ENCODE measurements at places on chromosomes 7 and 10.
A peak's percentile ranks its signal among the peaks of the same experiment; 100 is the strongest.

GRCh38 chr7:786472-787255 is 45.6 kb upstream of the SUN1 start:
- peak; percentile 92 for DNase-seq

- no peak for DNase-seq
Measured at GRCh38 chr10:30199376-30200016, 140.1 kb upstream of the JCAD start.

DNA sequence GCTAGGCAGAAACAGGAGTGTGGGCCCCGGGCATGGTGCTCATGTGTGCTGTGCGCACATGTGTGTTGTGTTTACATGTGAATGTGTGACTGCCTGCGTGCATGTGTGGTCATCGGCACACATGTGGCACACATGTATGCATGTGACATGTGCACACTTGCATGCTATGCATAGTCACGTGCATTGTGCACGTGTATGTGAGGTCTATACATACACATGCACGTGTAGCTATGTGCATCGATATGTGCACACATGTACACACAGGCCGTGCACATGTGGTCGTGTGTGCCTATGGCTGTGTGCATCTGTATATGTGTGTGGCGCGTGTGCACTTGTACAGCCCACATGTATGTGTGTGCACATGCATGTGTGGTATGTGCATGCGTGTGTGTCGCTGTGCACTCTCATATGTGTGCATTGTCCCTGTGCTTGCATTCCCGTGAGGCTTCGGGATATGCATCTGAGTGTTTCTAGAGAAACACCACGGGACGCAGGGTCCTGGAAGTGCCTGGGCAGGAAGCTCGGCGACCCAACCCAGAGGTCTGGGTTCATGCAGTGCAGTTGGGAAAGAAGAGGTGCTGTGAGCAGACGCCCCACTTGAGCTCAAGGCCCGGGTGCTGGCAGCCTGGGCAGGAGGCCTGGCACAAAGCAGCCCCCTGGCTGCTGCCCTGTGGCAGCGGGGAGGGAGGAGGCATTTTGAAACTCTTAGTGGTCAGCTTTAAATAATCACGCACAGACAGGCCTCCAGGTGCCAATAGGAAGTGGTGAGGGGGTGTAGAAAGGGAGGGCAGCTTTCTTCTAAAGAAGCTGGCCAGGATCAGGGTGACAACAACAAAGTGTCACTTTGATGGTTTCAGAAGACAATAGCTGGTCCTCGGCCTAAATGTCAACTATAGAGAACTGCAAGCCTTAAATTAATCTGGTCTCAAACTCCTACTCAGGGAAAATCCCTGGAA is 410.0 kb upstream of the MGMT start:
- no peak for DNase-seq

DNA sequence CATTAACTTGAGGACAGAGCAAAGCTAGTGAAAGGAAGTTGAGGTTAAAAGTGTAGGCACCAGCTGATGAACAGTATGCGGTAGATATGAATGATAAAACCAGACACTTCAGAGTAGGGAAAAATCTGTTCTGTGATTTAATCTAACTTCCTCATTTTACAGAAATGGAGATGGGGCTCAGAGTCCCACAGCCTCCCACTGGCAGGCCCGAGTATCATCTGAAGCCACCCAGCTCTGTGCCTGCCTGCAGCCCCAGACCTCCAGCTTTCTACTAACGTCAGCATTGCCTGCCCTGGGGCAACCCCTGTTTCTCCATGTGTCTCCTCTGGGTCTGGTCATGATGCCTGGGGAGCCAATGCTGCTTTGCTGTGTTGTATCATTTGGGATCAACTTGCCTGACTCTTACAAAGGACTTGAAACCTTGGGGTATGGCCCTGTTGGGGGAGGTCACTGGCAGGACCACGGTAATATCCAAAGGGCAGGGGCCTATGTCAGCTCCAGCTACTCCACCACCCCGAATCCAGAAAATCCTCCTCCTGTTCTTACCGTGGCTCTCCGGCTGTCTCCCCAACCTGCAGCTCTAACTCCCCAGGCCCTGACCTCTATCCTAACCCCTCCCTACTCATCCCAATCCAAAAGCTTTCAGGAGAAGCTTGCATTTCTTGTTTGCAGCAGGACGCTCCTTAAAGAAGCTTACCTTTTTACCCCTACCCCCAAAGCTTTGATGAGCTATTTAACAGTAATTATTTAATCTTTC is 56.2 kb upstream of the NPY start:
- no peak for DNase-seq

DNA sequence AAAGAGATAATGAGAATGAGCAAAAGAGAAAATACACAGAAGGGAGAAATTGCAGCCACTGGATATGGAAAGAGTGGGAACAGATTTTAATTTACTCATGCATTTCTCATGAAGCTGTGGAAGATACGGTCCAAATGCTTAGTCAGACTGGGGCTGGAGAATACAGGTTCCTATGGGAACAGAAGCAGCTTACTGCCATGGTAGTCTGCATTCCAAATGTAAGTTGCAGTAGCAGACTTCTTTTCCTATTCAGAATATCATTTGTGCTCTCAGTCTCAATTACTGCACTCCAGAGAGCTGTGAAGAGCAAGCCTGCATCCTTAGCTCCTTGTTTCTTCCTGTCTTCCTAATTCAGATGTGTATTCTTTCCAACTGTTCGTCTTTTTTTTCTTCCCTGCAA is 190.8 kb upstream of the TMEM196 start:
- DNase-seq = no peak

DNA sequence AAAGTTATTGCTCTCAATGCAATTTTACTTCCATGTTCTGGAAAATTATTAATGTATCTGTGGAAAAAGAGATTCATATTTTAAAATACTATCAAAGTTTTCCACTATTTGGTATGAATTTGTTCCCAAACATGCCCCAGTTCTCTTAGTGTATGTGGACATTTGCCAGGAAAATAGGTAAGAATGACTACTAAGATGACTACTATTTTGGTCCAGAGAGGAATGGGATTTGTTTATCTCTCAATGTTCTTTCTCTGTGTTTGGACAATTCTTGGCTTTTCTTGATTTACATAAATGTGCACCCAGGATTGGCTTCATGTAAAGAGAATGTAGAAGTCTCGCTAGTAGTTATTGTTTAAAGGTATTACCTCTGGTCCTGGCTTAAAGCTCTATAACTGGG is 60.3 kb upstream of the POT1 start:
- DNase-seq = peak; percentile 11

DNA sequence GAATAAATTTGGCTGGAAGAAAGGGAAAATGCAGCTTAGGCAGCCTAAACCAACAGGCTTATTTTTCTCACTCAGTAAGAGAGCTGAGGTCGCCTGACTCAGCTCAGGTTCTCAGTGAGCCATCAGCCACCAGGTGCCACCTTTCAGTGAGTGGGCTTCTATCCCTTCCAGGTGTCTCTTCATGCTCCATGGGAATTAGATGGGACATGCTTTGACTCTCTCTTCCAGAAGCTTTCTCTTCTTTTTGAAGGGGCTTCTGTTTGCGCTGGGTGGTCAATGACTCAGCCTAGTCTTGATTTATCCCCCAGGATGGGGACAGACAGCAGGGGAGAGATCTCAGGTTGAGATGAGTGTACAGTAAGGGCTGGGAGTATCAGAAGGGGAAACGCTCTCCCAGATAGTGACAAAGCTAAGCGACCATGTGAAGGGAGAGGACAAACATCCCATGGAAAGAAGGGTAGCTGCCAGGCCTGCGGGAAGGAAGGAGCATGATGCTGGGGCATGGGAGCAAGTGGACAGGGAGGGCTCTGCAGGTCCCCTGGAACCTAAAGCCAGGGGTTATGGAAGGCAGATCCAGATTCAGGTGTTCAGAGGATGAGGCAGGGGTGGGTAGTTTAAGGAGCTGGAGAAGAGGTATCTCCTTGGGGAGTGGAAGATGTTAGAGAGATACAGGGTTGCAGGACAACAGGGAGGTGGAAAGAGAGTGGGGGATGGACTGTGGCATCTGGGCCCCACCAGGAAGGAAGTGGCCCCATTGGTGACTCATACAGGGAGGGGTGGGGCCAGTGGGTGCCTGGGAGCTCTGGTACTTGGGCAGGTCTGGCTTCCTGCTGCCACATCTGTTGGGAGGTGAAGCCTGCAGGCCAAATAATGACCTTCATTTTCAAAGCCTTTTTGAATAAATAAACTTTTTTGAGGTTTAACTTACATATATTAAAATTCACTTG is 32.5 kb downstream of the OGDH start:
- peak; percentile 64 for DNase-seq

- no peak for DNase-seq
Measured at GRCh38 chr7:112300831-112301407, 94.4 kb downstream of the ZNF277 start.

DNA sequence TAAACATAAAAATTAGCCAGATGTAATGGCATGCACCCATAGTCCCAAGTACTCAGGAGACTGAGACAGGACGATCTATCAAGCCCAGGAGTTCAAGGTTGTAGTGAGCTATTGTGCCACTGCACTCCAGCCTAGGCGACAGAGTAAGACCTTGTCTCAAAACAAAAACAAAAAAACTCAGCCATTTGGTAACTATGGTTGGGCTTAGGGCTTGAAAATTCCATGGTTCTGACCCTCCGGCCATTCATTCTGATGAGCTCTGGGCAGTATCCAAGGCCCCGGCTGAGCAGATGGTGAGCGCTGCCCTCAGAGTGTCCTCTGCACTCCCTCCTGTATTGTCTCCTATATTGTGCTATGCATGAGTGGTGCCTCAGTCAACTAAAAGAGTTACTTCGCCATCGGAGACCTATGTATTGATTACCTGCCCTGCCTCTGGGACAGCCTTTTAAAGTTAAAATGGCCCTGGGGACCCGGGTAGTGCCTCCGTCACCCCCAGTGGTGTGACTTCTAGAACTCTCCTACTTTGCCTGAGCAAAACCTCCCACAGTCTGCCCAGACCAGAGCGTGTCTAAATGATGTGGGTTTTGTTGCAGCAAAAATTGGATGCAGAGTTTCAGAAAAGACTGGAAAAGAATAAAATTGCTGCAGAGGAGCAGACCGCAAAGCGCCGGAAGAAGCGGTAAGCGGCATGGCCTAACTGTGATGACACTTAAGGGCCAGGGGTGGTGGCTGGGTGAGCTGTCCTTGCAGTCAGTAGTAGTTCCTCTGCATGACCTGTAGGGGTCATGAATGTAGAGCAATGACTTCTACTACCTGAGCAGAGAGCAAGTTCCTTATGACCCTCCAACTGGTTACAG is 8.1 kb downstream of the PRKRIP1 start:
- DNase-seq = peak; percentile 70

- no peak for DNase-seq
Measured at GRCh38 chr7:108286290-108286904, 156.2 kb upstream of the LAMB4 start.

- DNase-seq = no peak
Measured at GRCh38 chr7:28988091-28988490, 30.0 kb upstream of the TRIL start.

- no peak for DNase-seq
Measured at GRCh38 chr10:99233000-99233688, 2.5 kb downstream of the HPSE2 start.

- DNase-seq = no peak
Measured at GRCh38 chr10:23927576-23928325, 281.2 kb upstream of the KIAA1217 start.
